Activated effector memory CD4-positive, alpha-beta T cell treated with anti-CD3 and anti-CD28 coated beads, Interleukin-2, amount 50 U/mL, for 16 hours (primary cell): ENCODE measurements at places on chromosomes 6 and 20.
A peak's percentile ranks its signal among the peaks of the same experiment; 100 is the strongest.

- DNase-seq, result no peak
These were observed 315.7 kb upstream of the NT5E start for GRCh38 chr6:85134172-85134571.

- DNase-seq, result peak; percentile 67
These were observed 51.5 kb downstream of the SLC23A2 start for GRCh38 chr20:4949833-4950178.

DNA sequence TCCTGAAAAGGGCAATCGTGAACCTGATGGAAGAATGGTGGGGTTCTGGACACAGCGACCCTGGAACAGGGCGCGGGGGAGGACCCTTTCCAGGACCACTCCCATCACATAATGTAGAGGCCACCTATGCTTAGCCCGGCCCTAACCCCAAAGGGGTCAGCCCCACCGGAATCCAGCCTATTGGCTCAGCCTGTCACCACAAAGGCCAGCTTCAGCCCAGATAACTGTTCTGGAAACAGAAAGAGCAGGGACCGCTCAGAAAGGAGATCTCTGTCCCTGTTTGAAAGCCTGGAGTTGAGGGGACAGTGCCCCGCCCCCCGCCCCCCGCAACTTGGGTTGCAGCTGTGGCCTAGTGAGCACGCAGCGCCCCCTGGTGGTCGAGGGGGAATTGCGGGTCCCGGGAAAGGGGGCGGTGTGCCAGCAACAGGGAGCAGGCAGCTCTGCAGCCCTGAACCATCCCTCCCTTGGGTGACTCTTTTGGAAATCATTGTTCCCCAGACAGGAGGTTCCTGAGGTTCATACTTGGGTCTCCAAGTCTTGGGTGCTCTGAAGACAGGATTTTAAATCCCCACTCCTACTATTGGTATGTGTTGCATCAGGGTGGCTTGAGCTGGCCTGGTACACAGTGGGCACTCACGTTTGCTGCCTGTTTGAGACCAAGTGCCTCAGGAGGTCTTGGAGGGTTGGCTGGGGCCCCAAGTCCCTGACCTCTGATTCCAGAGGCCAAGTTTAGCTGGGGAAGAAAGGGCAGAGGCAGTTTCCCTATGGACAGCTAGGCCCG is 1.5 kb downstream of the SIGLEC1 start:
- DNase-seq, result peak; percentile 91

- no peak for DNase-seq
These were observed 41.4 kb upstream of the ANGPT4 start for GRCh38 chr20:957544-957943.

GRCh38 chr20:25376886-25377285 is 13.7 kb downstream of the ABHD12 start:
- DNase-seq, result no peak

DNA sequence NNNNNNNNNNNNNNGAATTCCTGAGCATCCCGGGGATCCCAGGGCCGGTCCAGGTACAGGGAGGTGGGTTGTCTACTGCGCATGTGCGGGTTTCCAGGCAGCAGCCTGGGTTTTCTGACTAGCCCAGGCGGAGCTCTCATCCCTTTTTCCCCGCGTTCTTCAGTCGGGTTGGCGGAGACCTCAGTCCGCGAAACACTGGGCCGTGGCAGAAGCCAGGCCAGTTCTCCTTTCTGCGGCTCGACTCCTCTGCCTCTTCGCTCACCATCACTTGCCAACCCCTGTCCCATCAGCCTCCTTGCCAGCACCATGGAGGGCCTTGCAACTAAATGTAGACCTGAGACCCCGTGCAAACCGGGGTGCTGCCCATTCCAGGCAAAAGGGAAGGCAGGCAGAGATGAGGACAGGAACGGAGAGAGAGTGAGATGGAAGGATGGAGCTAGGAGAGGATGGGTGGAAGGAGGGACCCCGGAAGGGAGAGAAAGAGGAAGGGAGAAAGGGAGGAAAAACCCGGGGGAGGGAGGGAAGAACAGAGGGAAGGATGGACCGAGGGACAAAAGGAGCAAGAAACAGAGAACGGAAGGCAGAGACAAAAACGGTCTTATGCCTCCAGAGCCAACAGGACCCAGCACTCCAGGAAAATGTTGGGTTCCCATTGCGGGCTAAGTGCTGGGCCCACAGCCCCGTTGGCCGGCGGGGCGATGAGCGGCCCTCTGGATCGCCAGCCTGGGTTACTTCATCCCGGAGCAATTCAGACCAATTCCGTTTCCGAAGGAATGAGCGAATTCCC is 445.4 kb upstream of the DEFB115 start:
- DNase-seq, result peak; percentile 66

DNA sequence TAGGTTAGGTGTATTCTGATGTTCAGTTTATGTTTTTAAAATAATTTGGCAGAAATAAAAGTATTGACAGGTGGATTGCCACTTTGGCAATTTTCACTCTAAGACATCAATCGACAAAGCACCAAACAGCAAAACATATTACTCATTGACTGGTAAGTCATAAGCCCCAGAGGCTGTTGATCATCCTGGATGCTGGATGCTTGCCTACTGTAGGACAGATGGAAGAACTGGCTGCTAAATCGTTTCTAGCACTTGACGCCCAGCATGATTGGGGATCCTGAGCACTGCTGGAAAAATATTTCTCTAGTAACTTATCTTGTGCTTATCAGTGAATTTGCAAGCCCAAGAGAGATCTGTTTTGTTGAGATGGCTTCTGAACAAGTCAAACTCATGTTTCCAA is 1001.9 kb upstream of the FLRT3 start:
- no peak for DNase-seq

DNA sequence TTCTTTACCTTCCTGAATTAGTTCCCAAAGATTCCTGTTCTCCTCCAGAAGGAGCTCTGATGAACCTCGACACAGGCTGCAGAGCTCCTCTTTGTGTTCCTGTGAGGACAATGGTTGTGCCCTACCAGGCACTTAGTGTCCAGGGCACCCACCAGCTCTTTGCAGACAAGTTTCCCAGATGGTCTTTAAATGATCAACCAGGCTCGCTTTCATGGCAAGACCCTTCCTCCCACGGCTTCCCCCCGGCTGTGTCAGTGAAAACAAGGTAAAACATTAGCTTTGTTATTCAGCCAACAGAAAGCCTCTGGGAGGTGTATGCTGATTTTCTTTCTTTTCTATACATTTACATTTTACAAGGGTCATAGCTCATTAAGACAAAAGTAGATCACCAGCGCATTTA is 32.3 kb upstream of the CNKSR3 start:
- no peak for DNase-seq

GRCh38 chr6:45877970-45878590 is 137.6 kb downstream of the CLIC5 start:
- no peak for DNase-seq

DNA sequence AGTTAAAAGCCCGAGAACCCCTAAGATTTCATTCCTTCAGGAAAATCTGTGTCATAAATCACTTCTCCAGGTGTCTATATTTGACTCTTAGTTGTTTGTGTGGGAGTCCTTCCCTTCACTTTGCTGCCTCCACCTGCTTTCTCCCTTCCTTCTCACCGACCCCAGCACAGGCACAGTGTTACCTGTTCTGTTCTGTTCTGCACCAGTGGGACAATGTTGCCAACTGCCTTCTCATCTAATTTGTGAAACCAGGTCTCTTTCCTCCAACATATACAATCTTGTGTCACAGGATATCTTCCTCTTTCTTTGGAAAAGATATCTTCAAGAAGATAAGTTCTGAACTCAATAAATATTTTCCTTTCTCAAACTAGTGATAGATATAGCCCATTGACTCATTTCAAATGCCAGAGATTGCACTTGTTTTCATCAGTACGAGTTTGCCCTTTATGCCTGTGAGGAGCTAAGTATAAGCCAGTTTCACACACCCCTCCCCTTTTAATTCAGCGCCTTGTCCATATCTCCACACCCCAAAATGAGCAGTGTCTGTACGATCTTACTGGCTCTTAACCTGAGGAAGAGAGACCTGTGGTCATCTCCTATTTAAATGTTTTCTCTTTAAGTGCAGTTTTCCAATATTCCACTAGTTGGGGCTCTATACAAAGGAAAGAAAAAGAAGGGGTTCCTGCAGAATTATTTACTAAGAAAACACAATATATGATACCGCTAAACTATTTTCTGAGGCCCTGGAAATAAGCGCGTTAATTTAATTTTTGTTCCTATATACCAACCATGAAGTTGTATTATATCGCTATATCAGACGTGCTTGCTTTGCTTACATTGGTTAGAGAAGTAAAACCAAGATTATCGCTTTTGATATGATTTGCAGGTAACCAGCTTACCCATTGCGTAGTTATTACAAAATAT is 81.6 kb upstream of the PREP start:
- no peak for DNase-seq

- DNase-seq, result no peak
These were observed 14.1 kb downstream of the FAM210B start for GRCh38 chr20:56372850-56373249.

DNA sequence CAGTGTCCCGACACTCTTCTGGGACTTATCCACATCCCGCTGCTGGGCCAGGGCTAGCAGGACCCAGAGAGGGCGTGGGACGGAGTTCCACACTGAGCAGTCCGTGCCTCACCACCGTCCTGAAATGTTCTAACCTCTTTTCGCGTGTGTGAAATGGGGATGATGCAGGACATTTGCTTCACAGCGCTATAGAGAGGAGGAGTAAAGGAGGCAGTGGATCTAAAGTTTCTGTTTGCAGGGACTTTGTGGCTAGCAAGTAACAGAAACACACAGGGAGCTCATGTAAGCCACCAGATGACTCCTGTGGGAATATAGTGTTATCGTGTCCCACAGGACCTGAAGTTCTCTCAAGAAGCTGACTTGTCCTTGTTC is 634 bp downstream of the ITPA start:
- DNase-seq, result no peak

- DNase-seq, result no peak
These were observed 433.5 kb downstream of the DHX35 start for GRCh38 chr20:39395478-39396291.

DNA sequence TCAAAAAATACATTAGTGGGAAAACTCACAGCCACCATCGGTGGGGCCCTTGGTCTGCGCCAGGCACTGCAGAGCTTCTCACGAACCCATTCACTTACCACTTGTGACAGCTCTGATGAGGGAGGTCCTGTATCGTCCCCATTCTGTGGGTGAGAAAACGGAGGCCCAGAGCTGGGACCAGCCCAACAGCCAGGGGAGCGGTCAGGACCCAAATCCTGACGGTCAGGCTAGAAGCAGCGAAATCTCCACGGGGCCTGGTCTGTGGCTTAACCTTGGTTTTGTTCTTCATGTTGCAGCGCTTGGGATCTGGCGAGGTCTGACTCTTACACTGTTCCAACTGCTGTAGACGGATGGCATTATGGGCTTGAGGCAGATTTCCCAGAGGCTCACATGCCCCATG is 7.7 kb upstream of the VSX1 start:
- DNase-seq, result no peak

GRCh38 chr6:163888030-163888819 is 473.7 kb downstream of the QKI start:
- no peak for DNase-seq

GRCh38 chr6:90547991-90548390 is 38.9 kb downstream of the MAP3K7 start:
- DNase-seq, result no peak

DNA sequence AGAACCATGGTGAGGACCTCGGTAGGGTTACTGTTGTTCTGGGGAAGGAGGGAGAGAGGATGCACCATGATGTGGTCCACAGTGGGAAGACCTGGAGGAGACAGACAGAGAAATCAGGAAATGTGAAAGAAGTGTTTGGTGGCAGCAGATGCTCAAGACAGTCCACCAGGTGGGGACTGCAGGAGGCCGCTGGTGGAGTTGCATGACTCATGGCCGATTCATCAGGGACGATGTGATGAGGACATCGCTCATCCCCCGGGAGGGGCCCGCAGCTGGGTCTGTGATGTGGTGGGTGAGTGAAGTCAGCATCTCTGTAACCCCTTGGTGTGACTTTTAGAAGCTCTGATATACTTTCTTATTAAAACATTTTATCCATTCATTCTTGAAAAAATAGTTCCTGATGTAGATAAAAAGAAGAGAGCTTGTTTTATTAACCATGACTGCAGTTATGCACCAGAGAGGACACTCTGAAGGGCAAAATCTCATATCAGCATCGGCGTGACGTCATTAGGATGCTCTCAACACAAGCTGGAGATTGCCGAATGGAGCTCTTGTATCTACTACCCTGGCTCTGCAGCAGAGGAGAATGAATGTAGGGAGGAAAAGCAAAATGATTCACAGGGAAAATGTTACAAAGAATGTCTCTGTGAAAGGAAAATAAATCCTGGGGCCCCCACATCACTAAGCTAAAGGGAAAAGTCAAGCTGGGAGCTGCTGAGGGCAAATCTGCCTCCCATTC is 71.2 kb downstream of the RAMACL start:
- peak; percentile 79 for DNase-seq

GRCh38 chr6:6736791-6737654 is 148.5 kb downstream of the LY86 start:
- DNase-seq, result no peak

- DNase-seq, result no peak
These were observed 419.7 kb downstream of the CD109 start for GRCh38 chr6:74115674-74116073.

DNA sequence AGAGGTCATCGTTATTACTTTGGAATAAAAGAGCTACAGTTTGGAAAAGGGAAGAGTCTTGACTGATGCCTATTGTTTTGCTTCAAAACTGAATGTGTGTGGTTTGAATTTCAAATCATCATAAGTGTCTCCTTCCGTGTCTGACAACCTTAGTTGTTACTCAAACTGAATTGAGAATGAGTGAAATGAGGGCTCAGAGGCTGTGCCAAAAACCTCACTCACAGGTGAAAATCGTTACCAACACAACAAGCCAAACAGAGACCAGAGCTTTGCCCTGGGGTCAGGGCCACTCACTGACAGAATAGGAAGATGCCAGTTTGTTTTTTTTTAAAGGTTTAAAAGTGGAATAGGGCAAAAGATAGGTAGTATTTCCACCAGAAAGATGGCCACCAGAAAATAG is 15.2 kb upstream of the SIRT5 start:
- no peak for DNase-seq

- DNase-seq, result no peak
These were observed 66.8 kb upstream of the EDN1 start for GRCh38 chr6:12223383-12223782.

DNA sequence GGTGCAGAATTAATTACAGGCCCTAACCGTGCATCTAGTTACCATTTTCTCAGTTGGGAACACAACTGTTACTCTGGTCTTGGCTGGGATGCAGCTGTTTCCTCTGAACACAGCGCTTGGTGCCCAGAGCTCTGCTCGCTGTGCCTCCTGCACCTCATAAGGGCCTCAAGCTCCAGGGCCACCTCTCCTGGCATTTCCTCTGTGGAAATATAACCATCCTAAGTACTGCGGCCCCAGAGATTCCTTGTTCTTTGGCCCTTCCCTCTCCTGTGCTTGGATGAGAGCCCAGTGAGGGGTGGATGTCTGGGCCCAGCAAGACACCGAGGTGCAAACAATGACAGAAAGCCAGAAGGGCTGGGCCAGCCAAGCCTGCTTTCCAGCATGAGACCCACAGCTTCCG is 169.9 kb upstream of the CST7 start:
- peak; percentile 5 for DNase-seq
